Calu3 (cell line): ENCODE measurements at places on chromosomes 13 and 19.

GRCh38 chr13:33383724-33384577, 98.4 kb upstream of the STARD13 start:
- DNase-seq = no peak

DNA sequence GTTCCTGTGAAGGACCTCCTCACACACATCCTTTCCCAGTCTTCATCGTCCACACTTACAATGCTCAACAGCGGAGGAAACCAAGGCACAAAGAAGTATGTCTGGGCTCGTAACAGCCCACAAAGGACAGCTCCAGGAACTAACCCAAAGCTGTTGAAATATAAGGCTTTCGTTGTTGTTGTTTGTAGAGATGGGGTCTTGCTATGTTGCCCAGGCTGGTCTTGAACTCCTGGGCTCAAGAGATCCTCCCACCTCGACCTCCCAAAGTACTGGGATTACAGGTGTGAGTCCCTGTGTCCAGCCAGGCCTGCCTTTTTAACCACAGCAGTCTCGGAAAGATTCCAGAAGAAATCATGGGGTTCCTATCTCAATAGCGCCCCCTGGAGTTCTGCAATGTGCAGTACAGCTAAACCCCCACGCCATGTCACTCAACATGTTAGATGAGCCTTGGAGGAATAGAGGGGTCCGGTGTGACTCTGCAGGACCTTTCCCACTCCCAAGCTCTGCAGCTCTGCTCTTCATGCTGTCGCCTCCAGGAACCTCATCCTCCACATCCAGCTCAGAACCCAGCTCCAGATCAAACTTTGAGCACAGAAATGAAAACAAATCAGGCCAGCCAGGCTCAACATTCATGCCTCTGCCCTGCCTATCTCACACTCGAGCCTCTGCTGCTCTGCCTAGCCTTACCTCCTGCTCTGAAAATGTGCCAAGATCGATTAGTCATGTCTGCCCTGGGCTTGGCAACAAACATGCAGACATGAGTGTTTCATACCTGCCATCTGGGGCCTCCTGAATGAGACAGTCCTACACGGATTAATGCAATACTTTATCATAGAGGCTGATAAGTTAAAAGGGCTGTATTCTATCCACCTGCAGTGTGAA, 7.5 kb downstream of the PLA2G4C start:
- peak; percentile 37 for DNase-seq

- DNase-seq = no peak
These were observed 8.0 kb upstream of the DHRS12 start for GRCh38 chr13:51811920-51812451.

DNA sequence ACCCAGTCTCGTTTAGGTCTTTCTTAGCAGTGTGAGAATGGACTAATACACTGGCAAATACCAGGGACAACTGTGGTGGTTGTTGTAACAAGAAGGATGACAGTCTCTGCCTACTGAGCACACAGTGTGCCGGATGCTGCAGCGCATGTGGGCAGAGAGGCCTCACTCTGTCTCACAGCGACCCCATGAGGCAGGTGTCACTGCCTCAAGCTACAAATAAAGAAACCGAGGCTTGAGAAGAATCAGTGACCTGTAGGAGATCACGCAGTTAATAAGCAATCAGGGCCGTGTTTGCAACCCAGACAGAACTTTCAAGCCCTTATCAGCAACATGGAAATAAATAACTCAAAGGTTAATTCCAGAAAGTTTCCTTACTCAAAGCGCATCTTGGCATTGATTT, 40.5 kb upstream of the GAS6 start:
- DNase-seq = peak; percentile 28

GRCh38 chr13:42967660-42968059, 24.4 kb downstream of the EPSTI1 start:
- peak; percentile 11 for DNase-seq
